ENCODE measurements at places on chromosomes 5 and 9.
A peak's percentile ranks its signal among the peaks of the same experiment; 100 is the strongest.

DNA sequence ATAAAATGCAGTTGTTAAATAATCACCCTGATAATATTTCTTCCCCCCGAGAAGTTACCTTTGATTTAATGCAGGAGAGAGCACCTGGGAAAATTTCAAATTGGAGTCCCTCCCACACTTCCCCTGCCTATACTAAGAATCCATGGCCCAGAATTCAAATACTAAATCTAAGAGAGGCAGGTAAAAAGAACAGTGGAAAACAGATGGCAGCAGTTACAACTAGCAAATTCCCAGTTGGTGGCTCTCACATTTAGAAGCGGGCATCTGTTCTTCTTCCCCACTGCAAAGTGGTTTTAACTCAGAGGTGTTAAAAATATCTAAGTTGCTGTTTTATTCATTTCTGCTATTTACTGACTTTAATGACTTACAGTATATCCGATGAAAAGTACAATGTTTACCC, 210.4 kb upstream of the ELAVL2 start:
- DNase-seq: no peak

DNA sequence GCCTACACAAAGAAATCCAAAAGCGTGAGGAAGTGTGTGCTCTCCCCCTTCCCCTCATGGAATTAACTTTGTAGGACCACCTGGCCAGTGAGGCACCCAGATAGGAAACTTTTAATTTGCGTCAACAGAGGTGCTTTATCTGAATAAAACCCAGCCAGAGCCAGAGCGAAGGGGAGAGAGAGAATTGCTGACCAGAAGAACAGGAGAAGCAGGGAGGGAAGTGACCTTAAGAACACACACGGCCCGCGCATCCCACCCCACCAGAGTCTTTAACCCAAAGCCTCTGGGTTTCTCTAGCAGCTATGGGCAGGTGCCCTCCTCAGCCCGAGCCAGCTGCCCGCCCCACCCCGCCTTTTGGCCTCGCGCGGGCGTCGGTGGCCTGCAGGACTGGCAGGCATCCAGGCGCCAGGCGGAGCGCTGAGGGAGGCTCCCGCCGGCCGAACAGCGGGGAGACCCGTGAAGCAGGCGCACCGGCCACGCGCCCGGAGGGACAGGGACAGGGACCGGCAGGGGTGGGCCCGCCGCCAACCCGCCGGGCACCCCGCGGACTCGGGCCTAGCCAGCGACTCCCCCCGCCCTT, 580 bp downstream of the ERAP1 start:
- DNase-seq: peak; percentile 55

DNA sequence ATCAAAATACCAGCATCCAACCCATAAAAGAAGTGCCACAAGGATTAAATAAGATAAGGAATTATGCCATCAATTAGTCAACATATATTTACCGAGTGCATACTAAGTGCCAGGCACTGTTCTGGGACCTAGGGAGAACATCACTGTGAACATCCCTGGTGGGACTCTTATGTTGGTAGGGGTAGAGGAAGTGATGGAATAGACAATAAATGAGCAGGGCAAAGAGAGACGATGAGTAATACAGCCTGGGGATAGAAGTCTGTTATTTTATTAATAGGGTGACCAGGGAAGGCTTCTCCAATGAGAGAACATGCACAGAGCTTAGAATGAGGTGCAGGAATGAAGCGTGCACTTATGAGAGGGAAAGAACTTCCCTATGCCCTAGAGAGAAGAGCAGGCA, 47.4 kb upstream of the VLDLR start:
- DNase-seq: no peak

GRCh38 chr5:78985116-78985724, at the start of gene ARSB:
TSS of gene ARSB (minus strand) at chr5:78985310. CDS start at chr5:78985248, 62 bp downstream.
- peak; percentile 84 for DNase-seq

- no peak for DNase-seq
These were observed 2.2 kb downstream of the NSMF start for GRCh38 chr9:137456864-137457405.

- peak; percentile 59 for DNase-seq
These were observed 11.0 kb upstream of the EXOSC2 start for GRCh38 chr9:130682421-130683121.

GRCh38 chr5:161546470-161547301, at the start of gene GABRB2:
TSS of gene GABRB2 (minus strand) at chr5:161546725. CDS start at chr5:161546643, 82 bp downstream.
- peak; percentile 84 for DNase-seq

- no peak for DNase-seq
These were observed 247.9 kb upstream of the IRX1 start for GRCh38 chr5:3347741-3348140.

GRCh38 chr9:127828262-127829031, 25.8 kb downstream of the FPGS start:
- DNase-seq: no peak

DNA sequence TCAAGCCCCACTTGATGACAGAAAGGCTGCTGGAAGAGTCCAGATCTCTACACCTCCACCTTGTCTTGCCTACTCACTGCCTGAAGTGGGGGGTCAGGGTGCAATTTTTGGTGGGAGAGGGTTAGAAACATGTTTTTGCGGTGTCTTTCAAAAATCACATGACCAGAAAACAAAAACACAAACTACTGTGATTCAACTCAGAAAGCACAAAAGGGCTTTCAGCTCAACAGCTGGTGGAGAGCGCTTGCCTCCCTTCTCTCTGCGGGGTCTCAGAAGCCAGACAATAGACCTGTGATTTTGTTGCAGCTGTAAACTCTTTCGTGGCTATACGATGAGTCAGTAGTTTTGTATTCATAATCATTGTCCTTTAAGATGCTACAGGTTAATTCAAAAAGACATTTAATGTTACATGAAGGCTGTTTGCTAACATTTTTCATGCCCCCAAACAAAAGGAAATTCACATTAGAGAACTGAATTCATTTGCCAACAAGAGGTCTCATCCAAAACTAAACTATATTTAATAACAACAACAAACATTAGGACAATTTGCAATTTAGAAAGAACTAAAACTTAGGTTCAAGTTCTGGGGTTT, 172.6 kb upstream of the RAI14 start:
- no peak for DNase-seq

DNA sequence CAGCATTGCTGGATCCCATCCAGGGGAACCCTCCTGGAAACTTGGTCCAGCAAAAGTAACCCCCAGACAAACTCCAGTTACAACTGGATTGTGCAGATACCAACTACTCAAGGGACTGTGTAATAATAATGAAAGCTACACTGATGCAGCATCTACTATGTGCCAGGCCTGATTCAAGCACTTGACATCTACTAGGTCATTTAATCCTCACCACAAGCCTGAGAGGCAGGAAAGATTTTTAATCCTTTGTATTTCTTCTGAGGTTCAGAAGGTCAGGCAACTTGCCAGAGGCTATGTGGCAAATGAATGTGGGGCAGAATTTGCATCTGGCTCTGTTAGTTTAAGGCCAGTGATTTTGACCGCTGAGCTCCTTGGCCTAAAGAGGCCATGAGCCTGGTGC, 29.5 kb upstream of the FOXI1 start:
- no peak for DNase-seq

- DNase-seq: no peak
These were observed 30.4 kb downstream of the DUSP1 start for GRCh38 chr5:172740428-172741205.

GRCh38 chr5:72189146-72189545, 81.9 kb downstream of the MAP1B start:
- DNase-seq: no peak

- DNase-seq: no peak
These were observed 6.2 kb upstream of the F2R start for GRCh38 chr5:76709762-76710161.

GRCh38 chr5:41325074-41325473, 111.7 kb upstream of the C6 start:
- DNase-seq: no peak

DNA sequence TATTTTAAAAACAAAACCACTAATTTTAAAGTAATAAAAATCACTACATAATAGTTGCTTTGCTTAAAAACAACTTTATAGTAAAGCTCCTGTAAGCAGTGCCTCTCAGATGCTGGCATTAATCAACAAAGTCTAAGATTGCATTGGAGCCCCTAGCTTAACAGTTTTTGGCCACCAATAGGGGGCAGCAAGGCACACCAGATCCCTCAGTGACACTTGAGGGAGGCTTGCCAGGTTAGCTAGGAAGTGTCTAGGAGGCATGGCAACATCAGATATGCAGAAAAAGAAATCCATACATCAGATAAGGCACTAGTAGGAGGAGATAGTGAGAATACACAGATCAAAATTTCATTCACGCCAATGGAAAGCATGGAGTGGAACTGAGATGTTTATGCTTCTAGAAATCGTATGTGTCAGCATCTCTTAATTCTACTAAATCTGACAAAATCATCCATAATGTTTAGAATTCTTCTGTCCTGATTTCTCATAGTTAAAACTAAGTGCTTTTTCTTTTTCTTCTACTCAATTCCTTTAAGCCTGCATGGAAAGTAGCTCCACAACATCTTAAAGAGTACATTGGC, 73.6 kb upstream of the PAM start:
- DNase-seq: peak; percentile 36

DNA sequence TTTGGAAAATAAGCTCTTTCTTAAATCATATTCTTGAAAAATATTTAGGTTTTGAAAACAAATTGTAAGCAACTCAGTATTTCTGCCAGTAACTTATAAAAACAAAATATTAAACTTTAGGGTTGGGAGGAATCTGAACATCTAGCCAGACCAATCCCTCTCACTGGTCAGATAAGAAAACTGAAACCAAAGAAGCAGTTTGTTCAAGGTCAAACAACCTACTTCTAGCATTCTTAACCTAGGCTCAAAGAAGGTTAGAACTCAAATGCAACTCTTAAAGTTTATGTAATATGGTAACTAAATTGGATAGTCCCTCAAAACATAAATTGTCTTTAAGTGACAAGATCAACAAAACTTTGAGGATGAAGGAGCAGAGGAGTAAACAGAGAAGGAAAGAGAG, 374.9 kb upstream of the TNC start:
- DNase-seq: no peak

- DNase-seq: no peak
These were observed 104.6 kb upstream of the IRX1 start for GRCh38 chr5:3490957-3491507.

DNA sequence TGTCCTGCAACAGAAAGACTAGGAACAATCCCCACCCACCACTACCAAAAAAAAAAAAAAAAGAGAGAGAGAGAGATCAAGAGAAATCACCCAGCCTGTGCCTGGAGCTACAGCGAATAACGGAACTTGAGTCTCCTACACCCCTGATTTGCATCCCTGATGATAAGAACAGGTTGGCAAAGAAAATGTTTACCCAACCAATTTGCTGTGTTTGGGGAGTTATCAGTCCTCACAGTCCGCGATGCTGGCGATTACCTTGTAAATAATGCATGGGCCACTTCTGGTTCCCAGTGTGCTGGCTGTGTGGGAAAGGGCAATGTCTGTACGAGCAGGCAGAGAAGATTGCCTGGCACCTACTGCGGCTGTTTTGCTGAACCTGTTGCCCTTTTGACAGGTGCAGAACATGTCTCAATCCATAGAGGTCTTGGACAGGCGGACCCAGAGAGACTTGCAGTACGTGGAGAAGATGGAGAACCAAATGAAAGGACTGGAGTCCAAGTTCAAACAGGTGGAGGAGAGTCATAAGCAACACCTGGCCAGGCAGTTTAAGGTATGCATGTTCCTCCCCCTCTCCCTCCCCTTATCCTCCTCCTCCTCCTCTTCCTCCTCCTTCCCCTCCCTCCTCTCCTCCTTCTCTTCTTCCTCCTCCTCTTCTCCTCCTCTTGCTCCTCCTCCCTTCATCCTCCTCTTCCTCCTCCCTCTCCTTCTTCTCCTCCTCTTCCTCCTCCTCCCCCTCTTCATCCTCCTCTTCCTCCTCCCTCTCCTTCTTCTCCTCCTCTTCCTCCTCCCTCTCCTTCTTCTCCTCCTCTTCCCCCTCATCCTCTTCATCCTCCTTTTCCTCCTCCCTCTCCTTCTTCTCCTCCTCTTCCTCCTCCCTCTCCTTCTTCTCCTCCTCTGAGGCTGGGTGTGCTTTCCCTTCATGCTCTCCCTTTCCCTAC, 8.3 kb downstream of the OLFM1 start:
- DNase-seq: no peak

DNA sequence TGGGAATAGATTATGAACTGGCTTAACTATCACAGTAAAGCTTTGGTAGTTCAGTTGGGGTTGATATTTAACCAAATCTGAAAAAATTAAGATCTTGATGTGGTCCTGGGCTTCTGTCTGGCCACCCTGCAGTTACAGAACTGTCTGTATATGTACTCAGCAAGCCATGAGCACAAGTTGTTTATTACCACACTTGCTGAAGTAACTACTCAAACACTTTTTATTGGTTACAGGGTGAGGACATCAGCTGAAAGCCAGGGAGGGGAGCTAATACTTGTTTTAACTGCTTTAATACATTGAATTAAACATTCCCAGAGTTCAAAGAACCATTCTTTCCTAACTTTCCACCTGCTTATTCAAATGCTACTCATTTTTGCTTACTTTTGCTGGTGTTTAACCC, 29.4 kb upstream of the KCNN2 start:
- DNase-seq: no peak

DNA sequence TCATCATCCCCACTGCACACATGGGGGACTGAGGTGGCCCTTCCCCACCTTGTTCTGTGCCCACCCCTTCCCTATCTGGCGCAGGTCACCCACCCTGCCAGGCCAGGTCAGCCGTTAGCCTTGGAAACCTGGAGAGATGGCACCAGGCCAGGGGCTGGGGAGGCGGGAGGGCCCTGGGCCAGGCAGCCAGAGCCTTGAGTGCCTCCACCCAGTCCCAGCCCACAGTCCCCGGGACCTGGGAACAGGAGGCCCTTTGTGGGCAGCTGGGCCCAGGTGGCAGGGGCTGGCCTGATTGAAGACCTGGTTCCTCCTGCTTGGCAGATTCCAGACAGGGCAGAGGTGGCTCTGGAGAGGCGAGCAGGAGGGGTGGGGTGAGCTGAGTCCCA, 70.6 kb downstream of the LRSAM1 start:
- no peak for DNase-seq

- peak; percentile 63 for DNase-seq
These were observed 2.3 kb upstream of the SLC23A1 start for GRCh38 chr5:139385061-139386049.

DNA sequence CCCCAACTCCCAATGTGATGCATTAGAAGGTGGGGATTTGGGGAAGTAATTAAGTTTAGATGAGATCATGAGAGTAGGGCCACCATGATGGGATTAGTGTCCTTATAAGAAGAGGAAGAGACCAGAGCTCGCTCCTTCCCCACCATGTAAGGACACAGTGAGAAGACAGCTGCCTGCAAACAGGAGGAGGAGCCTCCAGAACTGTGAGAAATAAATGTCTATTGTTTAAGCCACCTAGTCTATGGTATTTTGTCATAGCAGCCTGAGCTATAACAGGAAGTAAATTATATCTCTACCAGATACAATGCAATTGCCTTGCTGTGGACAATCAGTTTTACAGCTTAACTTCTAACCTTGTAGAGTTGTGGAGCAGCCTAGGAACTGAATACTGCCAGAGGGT, 58.0 kb downstream of the ANKRD33B start:
- DNase-seq: no peak
